ENCODE measurements at places on chromosomes 3 and 15.
A peak's percentile ranks its signal among the peaks of the same experiment; 100 is the strongest.

- peak; percentile 38 for DNase-seq
Measured at GRCh38 chr3:134607054-134608022, 43.5 kb downstream of the KY start.

- no peak for DNase-seq
Measured at GRCh38 chr3:133121450-133121849, 83.3 kb downstream of the TMEM108 start.

GRCh38 chr3:21704796-21705195 lies 46.2 kb downstream of the ZNF385D start:
- no peak for DNase-seq

- no peak for DNase-seq
Measured at GRCh38 chr15:95169541-95170459, 938.4 kb downstream of the MCTP2 start.

- DNase-seq: peak; percentile 77
Measured at GRCh38 chr3:42539871-42540714, 37.6 kb downstream of the VIPR1 start.

GRCh38 chr15:67601073-67601472 lies 58.6 kb downstream of the MAP2K5 start:
- DNase-seq: no peak

DNA sequence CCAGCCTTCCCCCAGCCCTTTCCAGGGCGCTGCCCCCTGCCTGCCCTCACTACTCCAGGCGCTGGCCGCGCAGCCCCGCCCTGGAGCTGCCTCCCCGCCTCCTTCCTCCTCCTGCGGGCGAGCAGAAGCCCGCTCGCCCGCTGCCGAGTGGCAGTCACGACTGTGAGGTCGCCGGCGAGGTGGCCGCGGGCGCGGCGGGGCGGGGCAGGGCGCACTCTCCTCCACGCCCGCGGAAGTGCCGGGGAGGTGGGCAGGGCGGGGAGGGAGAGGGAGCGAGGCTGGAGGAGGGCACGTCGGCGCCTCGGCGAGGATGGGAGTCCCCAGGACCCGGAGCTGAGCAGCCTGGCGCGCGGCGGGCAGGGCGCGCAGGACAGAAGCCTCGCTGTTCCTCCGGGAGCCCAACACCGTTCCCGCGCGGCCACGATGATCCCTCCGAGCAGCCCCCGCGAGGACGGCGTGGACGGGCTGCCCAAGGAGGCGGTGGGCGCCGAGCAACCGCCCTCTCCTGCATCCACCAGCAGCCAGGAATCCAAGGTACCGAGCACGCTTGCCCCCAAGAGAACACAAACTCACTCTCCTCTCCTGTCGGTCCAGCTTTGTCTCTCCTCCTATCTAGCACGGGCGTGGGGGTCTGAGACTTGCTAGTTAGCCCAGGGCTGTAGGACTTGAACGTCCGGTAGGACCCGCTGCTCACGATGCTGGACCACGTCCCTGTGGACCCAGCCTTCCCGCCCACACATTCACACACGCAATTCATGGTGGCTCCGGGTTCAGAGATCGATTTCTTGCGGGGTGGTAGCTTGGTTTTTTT lies at the start of gene STAC:
TSS of gene STAC (plus strand) at position 284 of the 811 bp plus-strand sequence. CDS start at position 424, 140 bp downstream.
- peak; percentile 79 for DNase-seq

- DNase-seq: no peak
Measured at GRCh38 chr15:62118520-62119226, 46.4 kb downstream of the C2CD4B start.

- DNase-seq: no peak
Measured at GRCh38 chr3:2731843-2732242, 378.3 kb downstream of the IL5RA start.

DNA sequence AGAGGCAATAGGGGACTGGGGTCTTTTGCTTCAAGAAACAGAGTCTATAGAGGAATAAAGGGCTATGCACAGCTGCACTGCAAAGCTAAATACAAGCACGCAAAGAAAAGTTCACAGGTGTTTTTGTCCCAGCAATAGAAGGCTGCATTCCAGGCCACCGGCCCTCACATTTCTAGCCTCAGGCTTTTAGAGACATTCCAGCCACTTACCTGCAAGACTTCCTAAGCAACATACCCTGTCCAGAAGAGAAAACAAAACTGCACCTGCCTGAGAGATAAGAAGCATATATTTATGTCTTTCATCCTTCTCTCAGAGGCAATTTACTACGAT lies 220.5 kb downstream of the OPA1 start:
- no peak for DNase-seq

- no peak for DNase-seq
Measured at GRCh38 chr3:58704745-58705144, 38.2 kb upstream of the FAM3D start.

- no peak for DNase-seq
Measured at GRCh38 chr3:123258811-123259420, 57.2 kb downstream of the SEC22A start.

DNA sequence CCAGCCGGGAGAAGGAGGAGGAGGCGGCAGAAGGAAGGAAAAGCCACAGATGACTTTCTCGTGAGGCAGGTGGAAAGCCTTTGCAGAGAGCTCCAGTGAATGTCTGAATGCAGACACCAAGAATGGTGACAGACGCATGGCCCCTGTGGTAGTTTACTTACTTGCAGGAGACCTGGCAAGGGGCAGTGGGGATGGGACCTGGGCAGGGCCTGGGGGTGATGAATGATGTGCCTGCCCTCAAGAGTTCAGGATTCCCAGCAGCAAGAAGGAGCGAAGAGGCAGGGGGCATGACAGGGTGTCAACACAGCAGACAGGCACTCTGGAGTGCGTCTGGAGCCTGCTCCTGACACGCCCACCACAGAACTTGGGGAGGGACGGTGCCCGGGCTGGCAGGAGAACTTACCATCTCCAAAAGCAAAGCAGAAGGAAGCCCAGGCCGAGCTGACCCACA lies 260.5 kb upstream of the LYSMD4 start:
- DNase-seq: no peak

- DNase-seq: no peak
Measured at GRCh38 chr15:60635507-60636352, 156.8 kb upstream of the ICE2 start.

- no peak for DNase-seq
Measured at GRCh38 chr3:17481116-17481515, 261.3 kb downstream of the TBC1D5 start.

DNA sequence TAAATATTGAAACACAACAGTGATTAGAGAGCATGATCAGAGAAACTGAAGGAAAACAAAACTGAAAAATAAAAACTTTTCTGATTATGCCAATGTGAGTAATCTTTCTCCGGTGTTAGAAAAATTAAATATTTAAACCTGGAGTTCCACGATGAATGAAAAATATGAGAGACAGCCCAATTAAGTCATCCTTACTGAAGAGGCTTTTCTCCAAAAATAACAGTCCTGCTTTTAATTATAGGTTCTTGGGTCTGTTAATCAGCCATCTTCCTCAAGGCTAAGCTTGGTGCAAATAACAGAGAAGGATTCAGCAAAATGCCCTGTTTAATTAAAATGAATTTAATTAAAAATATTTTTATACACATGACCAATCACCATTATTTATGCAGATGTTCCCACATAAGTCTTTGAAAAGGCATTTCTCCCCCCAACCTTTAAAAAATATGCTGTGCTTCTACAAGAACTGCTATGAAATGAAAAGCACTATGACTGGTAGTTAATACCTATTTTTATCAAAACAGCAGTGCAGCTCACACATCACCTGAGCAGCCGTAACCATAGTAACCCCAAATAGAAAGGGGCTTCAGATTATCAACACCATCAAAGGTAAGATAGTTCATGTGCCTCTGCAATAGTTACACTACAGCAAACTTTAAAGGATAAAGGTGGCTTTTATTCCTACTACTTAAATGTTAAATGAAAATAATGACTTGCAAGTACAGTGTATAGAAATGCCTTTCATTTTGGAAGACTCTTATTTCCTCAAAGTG lies 175.7 kb downstream of the SLC9A9 start:
- no peak for DNase-seq

DNA sequence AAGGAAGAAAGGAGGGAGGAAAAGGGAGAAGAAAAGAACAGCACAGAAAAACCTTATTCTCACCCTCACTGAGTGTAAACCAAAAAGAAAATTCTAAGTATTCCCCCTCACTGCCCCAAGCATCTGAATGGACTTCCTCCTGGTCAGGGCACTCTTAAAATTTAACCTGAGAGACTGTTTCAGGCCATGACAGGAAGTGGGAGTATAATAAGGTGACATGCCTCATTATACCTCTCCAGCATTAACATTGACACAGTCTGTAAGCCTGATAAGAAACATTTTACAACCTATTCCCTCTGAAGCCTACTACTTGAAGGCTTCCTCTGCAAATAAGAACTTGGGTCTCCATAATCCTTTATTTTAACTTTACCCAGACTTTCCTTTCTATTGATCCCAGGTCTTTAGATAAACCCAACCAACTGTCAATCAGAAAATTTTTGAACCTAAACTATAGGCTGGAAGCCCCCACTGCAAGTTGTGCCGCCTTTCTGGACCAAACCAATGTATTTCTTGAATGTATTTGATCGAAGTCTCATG lies 41.7 kb downstream of the SLCO2A1 start:
- no peak for DNase-seq

DNA sequence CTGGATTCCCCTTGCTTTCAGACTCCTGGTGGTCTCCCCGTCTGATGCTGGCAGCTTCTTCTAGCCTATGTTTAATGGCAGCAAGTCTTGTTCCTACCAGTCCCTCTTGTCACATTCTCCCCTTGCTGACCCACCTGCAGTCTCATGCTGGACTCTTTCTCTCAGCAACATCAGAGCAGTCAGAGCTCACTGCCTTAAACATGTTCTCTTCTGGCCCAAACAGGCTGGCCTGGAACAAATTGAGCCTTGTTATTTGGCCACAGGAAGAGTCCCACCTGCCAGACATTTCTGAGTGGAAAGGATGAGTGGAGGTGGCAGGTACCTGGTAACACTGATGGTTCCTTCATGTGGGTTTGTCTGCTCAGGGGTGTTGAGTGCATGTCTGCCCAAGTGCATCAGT lies 59.2 kb upstream of the APEH start:
- no peak for DNase-seq

DNA sequence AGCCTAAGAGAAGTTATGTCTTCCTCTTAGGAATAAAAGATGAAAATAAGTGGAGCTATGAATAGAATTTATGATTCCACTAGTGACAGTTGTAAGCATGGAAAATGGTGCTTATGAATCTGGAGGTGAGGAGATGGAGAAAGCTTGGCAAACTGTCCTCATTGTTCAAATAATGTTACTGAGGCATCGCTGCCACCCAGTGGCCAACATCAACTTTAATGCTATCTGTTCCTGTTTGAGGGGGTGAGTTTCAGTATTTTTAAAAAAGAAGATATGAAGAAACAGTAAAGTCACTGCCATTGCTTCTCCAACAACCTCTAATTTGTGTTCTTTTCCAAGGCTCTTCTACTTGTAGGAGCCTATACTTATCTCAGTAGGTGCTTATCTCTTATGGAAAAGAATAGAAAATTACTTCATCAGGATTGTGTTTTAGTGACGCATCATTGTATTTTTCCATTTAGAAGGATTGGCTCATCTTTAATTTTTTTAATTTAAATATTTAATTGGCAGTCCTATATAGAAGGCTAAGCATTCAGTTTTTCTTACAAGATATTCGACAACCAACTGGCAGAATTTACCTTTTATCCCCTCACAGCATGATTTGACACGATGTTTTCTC lies 260.4 kb upstream of the P2RY1 start:
- DNase-seq: no peak

DNA sequence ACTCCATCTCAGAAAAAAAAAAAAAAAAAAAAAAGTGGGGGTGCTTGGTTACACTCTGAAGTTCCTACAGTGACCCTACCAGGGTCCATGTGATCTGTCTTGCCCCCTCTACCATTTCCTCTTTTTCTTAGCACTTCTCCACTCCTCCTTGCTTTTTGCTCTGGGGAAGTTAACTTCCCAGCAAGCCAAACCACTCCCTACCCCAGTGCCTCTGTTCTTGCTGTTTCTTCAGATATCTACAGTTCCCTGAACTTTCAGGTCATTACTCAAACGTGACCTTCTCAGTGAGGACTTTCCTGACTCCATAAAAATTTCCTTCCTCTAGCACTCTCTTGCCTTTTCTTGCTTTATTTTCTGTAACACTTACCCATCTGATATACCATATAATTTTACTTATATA lies 61.1 kb upstream of the GCNT3 start:
- no peak for DNase-seq

- no peak for DNase-seq
Measured at GRCh38 chr3:60080648-60081047, 1030.8 kb upstream of the CFAP20DC start.

DNA sequence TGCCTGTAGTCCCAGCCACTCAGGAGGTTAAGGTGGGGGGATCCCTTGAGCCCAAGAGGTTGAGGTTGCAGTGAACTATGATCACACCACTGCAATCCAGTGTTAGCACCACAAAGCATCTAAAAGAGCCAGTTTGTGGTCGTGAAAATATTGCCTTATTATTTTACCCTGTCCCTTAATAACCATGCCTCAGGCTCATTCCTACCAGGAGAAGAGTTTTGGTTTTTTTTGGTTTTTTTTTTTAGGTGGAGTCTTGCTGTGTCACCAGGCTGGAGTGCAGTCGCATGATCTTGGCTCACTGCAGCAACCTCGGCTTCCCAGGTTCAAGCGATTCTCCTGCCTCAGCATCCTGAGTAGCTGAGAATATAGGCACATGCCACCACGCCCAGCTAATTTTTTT lies 17.9 kb upstream of the AVEN start:
- no peak for DNase-seq

DNA sequence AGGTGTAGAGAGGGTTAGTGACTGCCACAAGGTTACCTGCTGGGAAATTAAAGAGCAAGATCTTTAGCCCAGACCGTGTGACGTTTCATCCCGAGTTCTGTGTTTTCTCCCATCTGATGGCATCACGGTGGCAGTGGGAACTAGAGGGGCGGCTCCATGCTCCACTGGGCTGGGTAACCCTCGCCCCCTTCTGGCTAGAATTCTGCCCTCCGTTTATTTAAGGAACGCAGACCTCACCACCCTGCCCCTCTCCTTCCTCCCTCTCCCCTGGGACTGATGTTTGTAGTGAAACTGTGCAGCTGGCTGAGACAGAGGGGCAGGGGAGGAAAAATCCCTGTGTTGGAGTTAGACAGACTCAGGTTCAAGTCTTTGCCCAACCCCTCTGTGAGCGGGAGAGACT lies 65.6 kb downstream of the ITGA11 start:
- DNase-seq: no peak

- no peak for DNase-seq
Measured at GRCh38 chr15:51580385-51580784, 42.2 kb downstream of the DMXL2 start.

DNA sequence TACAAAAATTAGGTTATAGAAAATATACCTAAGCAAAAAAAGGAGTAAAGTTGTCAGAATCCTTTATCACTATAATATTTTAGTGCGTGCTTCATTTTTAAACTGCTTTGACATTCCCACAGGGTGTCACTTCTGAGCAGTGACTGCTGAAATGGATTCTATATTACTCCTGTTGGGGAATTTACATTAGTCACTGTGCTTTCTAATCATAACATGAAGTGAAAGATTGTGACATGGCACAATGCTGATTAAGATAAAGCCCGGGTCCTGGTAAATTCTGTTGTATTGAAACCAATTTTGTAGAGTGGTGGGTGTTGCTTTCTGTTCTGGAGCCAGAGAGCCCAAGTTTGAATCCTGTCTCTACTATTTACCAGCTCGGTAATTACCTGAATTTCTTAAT lies 36.4 kb upstream of the EHHADH start:
- DNase-seq: no peak

GRCh38 chr15:76968306-76968705 lies 26.6 kb upstream of the PSTPIP1 start:
- DNase-seq: no peak

Data from ecto neural progenitor cell (in vitro differentiated cells).